Stimulated activated CD4-positive, alpha-beta T cell treated with anti-CD3 and anti-CD28 coated beads, Interleukin-1b, Interleukin-23, amount 100 ng/mL, for 1 hour (primary cell): ENCODE measurements at places on chromosomes 11 and 22.

GRCh38 chr11:131688048-131688693, 317.8 kb downstream of the NTM start:
- no peak for DNase-seq

GRCh38 chr22:46259374-46259773, 3.8 kb downstream of the PKDREJ start:
- no peak for DNase-seq

GRCh38 chr11:69825037-69825834, 6.0 kb upstream of the FGF3 start:
- no peak for DNase-seq

- no peak for DNase-seq
Observed at GRCh38 chr22:28791841-28792490, 8.4 kb downstream of the XBP1 start.

DNA sequence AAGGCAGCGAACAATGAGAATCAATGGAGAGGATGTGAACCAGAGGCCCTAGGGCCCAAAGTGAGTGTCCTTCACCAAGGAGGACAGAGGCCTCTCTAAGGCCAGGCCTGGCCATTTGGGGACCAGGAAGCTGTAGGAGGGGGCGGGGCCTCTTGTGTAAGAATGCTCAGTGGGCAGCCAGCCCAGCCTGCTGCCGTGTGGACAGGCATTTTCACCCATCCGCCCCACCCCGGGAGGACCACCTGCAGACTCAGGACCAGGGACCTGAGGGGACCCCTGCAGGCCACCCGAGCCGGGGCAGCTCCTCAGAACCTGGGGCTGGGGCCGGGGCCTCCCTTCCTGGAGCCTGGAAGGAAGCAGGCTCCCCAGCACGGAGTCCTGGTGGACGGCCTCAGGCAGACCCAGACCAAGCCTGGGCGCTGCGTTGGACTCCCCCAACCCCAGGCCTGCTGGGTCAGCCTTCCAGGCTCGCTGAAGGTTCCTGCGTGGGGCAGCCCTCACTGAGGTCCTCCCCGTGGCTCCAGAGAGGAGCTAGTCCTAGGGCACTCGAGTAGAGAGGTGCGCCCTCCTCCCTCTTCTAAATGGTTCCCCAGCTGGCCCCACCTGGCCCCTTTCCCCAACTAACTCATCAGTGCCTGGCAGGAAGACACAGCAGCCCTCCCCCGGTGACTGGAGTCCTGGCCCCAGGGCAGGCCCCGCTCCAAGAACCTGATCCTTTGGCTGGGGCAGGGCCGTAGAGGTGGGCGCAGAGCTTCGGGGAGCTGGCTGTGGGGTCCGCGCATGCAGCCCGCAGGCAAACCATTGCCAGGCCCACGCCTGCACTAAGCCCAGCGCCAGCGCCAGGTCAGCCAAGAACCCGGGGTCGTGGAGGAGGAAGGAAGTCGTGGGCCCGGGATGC, 1.5 kb upstream of the TRABD start:
- DNase-seq, result no peak
